ENCODE measurements at places on chromosomes 12 and 14. TPM values are rescaled to one million over a fixed set of nuclear protein-coding genes. Genes with fewer than 3 reads are reported as not detected.
A peak's percentile ranks its signal among the peaks of the same experiment; 100 is the strongest.

Gene BCL7A
- total RNA-seq, result 6.8 TPM

- DNase-seq, result no peak
These were observed 23.7 kb downstream of the PCNX1 start for GRCh38 chr14:70931008-70931407.

DNA sequence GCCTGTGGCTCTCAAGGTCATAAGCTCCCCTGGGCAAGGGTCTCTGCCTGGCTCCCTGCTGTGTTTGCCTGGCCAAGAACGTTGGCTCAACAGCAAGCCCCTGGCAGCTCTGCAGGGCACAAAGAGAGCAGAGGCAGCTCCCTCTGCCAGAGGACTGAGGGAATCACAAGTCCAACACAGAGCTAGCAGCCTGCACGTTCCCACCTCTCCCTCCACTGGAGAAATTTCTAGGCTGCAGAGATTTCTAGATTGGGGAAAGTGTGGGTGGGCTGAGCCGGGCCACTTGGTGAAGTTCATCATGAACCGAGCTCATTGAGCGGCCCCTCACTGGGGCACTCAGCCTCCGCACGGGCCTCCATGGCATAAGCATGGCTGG, 19.8 kb downstream of the ZFYVE21 start:
- peak; percentile 41 for DNase-seq

DNA sequence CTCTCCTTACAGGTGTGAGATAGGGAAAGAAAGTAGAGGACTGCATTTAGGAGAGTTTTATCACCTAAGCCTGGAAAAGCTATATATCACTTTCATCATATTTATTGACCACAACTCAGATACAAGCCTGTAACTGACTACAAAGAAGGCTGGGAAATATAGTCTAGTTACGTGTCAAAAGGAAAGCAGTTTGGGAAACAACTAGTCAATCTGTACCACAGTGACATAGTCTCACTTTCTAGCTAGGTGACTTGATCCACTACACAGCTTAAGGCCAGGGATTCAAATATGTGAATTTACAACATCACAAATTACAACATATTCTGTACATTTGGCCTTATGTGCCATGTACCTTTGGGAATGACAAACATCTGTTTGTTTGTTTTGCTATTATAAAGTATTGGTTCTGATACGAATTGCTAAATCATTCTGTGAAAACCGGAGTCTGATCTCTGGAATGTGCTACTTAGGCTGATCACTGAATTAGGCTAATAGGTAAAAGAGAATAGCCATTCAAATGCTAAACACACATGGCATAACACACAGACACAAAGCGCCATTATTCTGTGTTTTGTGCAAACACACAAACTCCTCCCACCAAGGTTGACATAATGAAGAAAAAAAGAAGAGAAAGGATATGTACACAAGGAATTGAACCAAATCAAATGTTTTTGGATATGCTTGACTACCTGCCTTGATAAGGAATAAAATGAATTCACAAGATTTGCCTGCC, 279.8 kb downstream of the DUSP6 start:
- DNase-seq, result no peak

Gene NPFF
- total RNA-seq, result not detected

Gene KRT82
- not detected for total RNA-seq

DNA sequence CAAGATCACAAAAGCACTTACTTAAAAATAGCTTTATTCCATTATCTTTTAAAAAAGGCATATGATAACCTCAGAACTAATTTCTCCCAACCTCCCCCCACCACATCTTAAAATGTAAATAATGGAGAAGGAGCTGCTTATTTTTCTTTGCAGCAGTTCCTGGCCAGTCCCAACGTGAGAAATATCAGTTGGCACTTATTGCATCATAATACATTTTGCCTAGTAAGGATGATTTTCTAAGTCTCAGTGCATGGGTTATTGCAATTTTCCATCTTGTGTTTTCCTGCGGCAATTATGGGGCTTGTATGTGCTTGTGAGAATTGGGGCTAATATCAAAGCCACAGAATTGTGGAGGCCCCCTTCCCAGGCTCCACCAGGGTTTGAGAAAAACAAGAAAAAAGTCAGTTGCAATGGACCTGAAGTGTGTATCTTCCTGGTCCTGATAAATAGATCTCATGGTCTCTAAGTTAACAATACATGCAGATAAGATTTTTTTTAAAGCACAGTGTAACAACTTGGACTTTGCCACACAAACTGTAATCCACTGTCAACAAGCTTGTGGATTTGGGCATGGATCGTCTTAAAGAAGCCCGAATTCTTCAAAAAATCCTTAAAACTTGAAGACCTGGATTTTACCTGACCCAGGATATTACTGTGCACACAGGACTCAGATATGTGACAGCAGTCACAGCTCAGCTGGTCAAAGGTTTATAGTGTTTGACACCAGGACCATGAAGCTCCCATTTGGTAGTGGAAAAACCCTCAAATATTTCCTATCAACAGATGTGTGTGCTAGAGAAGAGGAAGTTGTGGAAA, 2.8 kb upstream of the WSB2 start:
- no peak for DNase-seq

Gene TMEM229B
- 1.4 TPM for total RNA-seq

DNA sequence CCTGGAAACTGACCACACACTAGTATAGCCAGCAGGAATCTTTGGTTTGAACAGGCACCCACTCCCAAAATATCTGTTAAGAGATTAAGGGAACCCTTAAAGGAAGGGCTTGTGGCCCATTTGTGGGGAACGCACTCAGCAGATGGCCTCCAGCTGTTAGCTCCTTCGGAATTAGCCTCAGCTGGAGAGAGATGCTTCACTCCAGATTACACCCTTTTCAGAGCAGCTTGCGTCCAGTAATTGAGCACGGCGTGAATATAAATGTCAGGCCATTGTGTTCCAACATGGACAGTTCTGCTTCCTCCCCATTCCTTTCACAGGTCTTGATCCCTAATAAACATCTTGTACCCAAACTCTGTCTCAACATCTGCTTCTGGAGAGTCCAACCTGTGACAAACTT, 397.8 kb downstream of the SEC23A start:
- no peak for DNase-seq

- no peak for DNase-seq
These were observed at the start of gene DGLUCY for GRCh38 chr14:91113829-91114078. DGLUCY (plus strand) TSS chr14:91114073; CDS start chr14:91160295, 46,222 bp downstream.

Gene CLEC4D
- total RNA-seq, result not detected

Gene ITGA7
- 0.68 TPM for total RNA-seq

DNA sequence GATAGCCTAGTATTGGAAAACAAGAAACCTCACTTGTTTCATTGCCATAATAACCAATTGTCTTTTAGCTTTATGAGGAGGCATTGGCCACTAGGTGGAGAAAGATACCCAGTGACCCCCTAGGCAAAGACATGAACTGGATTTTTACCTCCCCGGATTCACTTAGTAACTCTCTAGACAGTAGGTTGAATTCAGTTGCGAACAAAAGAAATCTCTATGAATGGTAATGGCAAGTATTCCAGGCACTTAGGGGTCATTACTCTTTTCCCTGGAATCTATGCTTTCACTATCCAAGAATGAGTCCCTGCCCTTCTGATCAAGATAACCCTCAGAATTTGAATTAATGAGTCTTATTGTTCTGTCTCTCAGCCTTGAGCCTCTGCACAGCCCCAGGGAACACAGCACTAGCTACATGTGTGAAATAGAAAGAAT, 29.5 kb upstream of the RHOJ start:
- peak; percentile 91 for DNase-seq

GRCh38 chr12:65152012-65152411, 17.4 kb upstream of the LEMD3 start:
- no peak for DNase-seq
